ENCODE measurements at places on chromosomes 6 and 20. TPM values are rescaled to one million over a fixed set of nuclear protein-coding genes. Genes with fewer than 3 reads are reported as not detected.

DNA sequence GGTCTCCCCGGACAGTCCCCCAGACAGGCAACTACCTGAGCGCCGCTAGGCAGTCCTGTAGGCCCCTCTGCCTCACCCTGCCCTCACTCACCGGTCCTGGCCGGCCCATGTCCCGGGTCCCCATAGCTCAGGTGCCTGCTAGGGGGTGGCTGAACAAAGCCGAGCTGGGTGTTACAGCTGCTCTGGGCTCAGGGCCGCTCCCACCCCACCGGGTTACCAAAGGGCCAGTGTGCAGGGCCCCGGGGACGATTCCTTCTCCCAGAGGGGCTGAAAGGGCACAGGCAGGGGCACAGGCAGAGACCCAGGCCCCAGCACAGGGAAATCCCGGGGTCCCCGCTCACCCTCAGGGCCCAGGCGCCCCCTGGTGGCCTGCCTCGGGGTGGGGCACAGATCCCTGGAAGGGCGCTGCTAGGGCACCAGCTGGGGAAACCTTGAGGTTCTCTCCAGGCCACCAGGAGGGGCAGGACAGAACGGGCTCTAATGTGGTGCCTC, 118.4 kb downstream of the GRM4 start:
- no peaks in the 10 kb centered on the region for H3K4me1 ChIP-seq
- H3K4me3 ChIP-seq, result no peak overlapping the region
- H3K36me3 ChIP-seq, result no peaks in the 10 kb centered on the region
- H3K27ac ChIP-seq, result no peak overlapping the region

- H3K27me3 ChIP-seq, result no peaks in the 10 kb centered on the region
- no peak overlapping the region for H3K4me3 ChIP-seq
- no peak for DNase-seq
- no peak overlapping the region for H3K27ac ChIP-seq
- H3K4me1 ChIP-seq, result no peaks in the 10 kb centered on the region
- H3K36me3 ChIP-seq, result no peaks in the 10 kb centered on the region
These were observed 683.0 kb upstream of the MANEA start for GRCh38 chr6:94894300-94894699.

Gene PGC
- not detected for total RNA-seq

GRCh38 chr6:2876210-2877056, 26.7 kb downstream of the SERPINB9 start:
- no peak for DNase-seq
- peaks cover 77% of the 10 kb centered on the region for H3K4me1 ChIP-seq
- no peaks in the 10 kb centered on the region for H3K27me3 ChIP-seq
- H3K4me3 ChIP-seq, result peak overlapping the region; percentile 81

DNA sequence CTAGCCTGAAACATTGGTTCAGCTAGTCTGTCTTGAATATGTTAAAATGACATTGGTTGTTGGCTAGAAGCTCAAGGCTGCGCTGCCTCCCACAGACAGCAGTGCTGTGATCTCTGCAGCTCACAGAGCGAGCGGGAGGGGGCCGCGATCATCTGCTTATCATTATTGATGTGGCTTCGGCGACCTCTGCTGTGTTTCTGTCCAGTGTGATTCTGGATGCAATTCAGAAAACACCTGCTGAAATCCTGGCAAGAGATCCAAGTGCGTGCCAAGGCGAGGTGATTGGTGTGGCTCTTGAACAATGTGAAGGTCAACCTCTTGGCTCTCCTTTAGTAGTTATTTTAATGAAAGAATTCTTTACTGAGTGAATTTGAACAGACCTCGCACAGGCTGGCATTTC, 142.3 kb upstream of the SASH1 start:
- no peak overlapping the region for H3K4me3 ChIP-seq
- peaks cover 85% of the 10 kb centered on the region for H3K27me3 ChIP-seq
- H3K36me3 ChIP-seq, result peaks cover 5% of the 10 kb centered on the region
- peaks cover 13% of the 10 kb centered on the region for H3K4me1 ChIP-seq
- H3K27ac ChIP-seq, result no peak overlapping the region
- no peak for DNase-seq

DNA sequence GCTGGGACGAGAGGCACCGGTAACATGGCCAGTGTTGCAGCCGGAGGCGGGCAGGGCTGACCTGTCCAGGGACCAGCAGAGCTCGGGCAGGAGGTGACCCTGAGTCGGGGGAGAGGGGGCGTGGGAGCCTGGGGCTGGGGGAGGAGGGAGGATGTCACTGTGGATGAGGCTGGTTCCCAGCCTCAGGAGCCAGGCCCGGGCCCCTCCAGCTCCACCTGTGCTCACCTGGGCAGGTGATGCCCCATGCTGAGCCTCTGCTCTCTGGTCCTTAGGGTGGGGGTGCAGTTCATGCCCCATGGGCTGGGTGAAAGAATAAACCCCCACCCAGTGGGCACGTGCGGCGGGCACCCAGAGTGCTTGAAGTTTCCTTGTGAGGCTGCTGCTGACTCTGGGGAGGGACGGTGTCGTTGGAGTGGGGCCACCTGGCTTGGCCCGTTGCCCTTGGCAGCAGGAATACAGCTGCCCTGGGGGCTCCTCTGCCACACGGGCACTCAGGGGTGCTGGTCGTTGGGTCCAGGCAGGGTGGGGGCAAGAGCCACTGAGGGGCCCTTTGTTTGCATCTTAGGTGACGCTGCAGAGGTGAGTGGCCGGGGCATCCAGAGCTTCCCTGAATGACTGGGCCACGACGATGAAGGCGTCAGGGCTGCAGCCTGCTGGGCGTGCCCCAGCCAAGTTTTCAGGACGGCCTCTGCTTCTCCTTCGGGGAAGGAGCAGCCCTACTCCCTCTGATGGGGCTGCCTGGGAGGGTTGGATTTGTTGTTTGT, 24.7 kb upstream of the BHLHE23 start:
- H3K27me3 ChIP-seq, result peaks cover 29% of the 10 kb centered on the region
- no peak overlapping the region for H3K27ac ChIP-seq
- peaks cover 6% of the 10 kb centered on the region for H3K4me1 ChIP-seq
- H3K36me3 ChIP-seq, result no peaks in the 10 kb centered on the region
- no peak overlapping the region for H3K4me3 ChIP-seq

All from activated CD4-positive, alpha-beta memory T cell treated with anti-CD3 and anti-CD28 coated beads, Interleukin-2, amount 10 ng/mL, durations not matched to agents 7 days and 5 days (primary cell).